ENCODE measurements at places on chromosomes 11 and 22.

DNA sequence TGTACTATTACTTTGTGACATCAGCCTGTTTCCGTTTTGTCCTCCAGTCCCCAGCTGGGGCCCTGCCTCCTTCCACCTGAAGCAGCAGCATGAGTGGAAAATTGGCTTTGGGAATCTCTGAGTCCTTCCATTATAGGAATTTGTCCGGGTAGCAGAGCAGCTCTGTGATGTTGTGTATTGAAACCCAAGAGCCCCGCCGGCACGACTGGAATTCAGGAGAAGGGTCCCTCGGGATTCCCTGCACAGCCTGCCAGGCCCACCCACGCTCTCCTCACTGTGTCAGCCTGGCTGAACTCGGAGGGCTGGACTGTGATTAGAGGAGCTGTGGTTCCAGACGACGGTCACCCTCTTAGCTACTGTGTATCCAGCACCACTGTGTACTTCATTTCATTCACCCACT, 18.8 kb upstream of the TSPAN18 start:
- no peak for DNase-seq

GRCh38 chr11:2213890-2214526, 42.4 kb upstream of the TH start:
- DNase-seq = no peak

DNA sequence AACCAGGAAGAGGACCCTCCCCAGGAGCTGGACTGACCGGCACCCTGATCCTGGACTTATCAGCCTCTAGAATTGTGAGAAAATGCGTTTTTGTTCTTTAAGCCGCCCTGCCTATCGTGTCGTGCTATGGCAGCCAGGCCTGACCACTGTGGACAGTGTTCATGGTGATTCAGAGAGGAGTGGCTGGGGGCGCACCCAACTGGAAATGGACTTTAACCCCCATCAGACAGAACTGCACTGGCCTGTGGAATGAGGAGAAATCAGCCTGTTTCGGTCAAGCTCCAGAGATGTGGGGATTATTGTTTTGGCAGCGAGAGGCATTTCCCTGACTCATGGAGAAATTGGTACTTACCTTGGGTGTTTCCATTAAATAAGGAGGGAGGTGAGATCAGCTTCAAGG, 1437.8 kb downstream of the BRD1 start:
- no peak for DNase-seq

GRCh38 chr11:102763440-102763839, 17.0 kb downstream of the MMP10 start:
- no peak for DNase-seq

GRCh38 chr22:29167032-29167911, 38.4 kb upstream of the EMID1 start:
- DNase-seq = no peak

- no peak for DNase-seq
Measured at GRCh38 chr22:44611880-44612496, 90.0 kb upstream of the PRR5 start.

- DNase-seq = peak; percentile 81
Measured at GRCh38 chr22:23113067-23113846, 28.5 kb downstream of the RSPH14 start.

DNA sequence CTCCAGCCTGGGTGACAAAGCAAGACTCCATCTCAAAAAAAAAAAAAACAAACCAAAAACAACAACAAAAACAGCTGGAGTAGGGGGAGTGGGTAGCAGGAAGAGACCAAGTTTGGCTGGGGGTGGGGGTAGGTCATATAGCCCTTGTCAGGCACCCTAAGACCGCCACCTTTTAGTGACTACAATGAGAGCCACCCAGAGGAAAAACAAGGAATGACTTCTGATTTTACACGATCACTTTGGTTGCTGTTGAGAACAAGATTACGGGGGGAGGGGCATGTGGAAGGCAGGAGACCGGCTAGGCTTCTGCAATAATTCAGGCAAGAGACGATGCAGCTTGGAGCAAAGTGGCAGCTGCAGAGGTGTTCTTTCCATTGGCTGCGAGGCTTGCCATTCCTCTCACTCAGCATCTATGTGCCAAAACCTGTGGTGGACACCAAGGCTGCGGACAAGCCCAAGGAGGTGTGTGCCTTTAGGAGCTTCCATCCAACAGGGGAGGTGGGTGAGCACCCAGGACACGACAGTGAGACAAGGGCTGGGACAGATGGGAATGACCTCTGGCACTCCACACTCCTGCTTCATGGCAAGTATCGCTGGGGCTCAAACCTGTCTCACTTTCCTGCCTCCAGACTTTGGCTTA, 1.7 kb downstream of the RPS19BP1 start:
- peak; percentile 82 for DNase-seq

GRCh38 chr22:27420817-27421361, 380.7 kb downstream of the MN1 start:
- DNase-seq = no peak

- DNase-seq = no peak
Measured at GRCh38 chr22:37701141-37701786, 4.4 kb downstream of the TRIOBP start.

GRCh38 chr11:85821636-85822035, 10.7 kb upstream of the SYTL2 start:
- DNase-seq = no peak

GRCh38 chr11:47714554-47715081, 551 bp downstream of the AGBL2 start:
- DNase-seq = no peak

GRCh38 chr11:94780432-94780831, 12.3 kb downstream of the AMOTL1 start:
- no peak for DNase-seq

DNA sequence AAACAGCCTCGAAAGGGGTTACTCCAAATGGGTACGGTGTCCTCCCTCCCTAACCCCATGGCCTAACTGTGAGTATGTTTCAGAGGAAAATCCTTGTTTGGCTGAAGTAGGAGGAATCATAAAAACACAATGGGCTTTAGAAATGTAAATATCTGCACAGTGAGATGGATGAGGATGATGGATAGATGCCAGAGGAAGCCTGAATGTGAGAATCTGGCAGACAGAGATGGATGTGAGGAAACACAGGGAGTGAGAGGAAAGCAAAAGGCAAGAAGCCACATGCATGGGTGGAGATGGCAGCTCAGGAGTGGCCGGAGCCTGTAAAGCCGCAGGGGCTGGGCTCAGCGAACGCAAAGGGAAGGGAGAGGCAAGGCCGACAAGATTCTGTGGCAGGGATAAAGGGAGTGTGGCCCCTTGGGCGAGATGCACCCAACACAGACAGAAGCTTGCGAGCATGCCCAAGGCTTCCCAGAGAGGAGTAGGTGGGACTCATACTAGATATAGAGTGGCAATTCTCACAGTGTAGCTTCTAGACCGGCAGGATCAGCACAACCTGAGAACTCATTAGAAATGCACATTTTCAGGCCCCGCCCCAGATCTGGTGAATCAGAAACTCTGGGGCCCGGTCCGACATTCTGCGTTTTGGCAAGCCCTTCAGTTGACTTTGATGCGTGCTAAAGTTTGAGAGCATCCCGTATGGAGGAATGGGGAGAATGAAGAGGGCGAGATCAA, 237.3 kb upstream of the CADM1 start:
- no peak for DNase-seq

- DNase-seq = no peak
Measured at GRCh38 chr22:26406118-26406517, 22.9 kb upstream of the ASPHD2 start.

DNA sequence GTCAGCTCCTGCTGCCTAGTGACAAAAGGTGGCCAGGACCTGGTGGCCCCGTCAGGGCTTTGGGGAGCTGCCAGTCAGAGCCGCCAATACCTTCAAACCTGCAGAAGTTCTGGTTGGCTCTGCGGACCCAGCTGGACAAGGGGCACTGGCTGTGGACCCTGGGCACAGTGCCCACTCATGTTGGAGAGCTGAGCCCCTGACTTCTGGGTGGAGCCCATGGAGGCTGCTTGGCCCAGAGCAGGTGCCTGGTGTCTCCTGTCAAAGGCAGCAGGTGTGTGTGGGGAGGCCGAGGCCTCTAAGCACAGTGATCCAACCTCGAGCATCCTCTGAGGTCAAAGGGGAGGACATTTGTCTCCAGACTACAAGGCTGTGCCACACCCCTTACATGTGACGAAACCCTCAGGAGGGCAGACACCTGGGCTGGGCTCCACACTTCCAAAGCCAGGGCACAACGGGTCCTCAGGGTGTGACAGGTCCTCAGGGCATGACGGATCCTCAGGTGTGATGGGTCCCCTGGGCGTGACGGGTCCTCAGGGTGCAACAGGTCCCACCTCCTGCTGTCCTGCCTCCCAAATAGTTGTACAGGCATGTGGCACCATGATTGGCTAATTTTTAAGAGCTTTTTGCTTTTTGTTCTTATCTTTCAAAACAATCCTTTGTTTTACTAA, 37.0 kb downstream of the MUC2 start:
- DNase-seq = no peak

- DNase-seq = no peak
Measured at GRCh38 chr11:1504138-1504537, 17.6 kb upstream of the MOB2 start.

- DNase-seq = no peak
Measured at GRCh38 chr11:77705876-77706579, 68.4 kb upstream of the CLNS1A start.

- DNase-seq = peak; percentile 16
Measured at GRCh38 chr11:101127699-101128570, 1.7 kb downstream of the PGR start.

DNA sequence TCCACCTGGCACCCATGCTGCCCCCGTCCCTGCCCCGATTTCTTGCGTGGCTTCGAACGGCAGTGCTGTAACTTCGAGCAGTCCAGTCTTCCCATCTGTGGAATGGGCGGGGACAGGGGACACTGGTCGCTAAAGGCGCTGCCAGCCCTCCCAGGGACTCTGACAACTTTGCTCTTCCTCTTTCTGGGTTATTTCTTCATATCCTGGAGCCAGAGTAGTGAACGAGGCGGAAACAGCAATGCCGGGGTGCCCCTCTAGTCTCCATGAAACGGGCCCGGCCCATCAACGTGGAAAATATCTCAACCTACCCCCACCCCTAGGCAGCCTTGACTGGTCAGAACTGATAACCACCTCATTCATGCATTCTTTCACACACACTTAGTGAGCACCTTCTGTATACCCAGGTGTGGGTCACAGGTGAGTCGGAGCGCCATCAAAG, 42.8 kb downstream of the TRIOBP start:
- no peak for DNase-seq

DNA sequence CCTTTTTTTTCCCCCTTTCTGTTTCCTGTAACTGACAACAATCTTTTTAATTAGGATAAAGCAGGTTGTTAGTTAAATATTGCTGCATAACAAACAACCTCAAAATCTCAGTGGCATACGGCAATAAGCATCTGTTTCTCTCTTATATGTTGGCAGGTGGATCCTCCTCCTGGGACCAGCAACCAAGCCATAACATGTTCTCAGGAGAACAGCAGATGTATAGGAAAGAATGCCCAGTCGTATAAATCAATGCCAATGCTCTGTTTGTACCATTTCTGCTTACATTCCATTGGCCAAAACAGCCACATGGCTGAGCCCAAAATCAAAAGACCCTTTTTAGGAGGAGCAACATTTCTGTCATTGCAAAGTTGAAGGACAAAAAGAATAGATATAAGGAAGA, 445.7 kb downstream of the AASDHPPT start:
- DNase-seq = no peak

DNA sequence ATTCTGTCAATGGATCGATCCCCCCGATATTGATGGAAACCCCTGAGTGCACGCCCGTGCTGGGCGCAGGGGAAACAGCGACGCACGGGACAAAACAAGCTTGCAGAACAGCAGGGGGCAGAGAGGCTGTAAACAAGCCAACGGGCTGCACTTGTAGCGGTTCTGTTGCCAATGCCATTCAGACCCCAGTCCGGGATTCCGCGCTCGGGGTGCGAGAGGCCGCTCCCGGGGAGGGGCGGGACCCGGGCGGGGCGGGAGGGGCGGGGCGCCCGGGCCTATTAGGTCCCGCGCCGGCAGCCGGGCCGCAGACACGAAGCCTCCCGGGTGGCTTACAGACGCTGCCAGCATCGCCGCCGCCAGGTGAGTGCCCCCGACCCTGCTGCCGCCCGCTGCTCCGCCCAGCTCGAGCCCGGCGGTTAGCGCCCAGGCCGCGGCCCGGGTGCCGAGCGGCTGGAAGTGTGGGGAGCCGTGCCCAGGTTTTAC, at the start of gene BIK:
TSS of gene BIK (plus strand) at position 307 of the 483 bp plus-strand sequence. CDS start 13,273 bp downstream, outside the sequence.
- peak; percentile 60 for DNase-seq

GRCh38 chr11:128881221-128881620, 9.9 kb upstream of the KCNJ5 start:
- no peak for DNase-seq

Measured in NCI-H82 (cell line).